Fibroblast of skin of left quadriceps (primary cell): ENCODE measurements at places on chromosomes 1 and 21.

GRCh38 chr1:167427848-167428247, 90.5 kb downstream of the CD247 start:
- no peak for DNase-seq

GRCh38 chr21:29360799-29361765, 62.4 kb downstream of the BACH1 start:
- no peak for DNase-seq

GRCh38 chr1:159934136-159935039, 9.1 kb upstream of the TAGLN2 start:
- DNase-seq, result no peak

DNA sequence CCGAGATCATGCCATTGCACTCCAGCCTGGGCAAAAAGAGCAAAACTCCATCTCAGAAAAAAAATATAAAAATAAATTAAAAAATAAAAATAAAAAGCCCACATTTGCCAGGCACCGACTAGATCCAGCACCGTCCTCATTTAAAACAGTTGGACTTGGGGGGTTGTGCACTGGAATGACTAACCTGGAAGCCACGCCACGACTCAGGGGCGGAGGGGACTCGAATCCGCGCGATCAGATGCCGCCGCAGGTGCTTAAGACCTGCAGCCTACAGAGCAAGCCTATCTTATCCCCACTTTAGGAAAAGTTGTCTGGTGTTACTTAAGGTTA, 38.5 kb downstream of the ZBTB8OS start:
- no peak for DNase-seq

- no peak for DNase-seq
These were observed 274.1 kb downstream of the FOXD2 start for GRCh38 chr1:47711848-47712492.

DNA sequence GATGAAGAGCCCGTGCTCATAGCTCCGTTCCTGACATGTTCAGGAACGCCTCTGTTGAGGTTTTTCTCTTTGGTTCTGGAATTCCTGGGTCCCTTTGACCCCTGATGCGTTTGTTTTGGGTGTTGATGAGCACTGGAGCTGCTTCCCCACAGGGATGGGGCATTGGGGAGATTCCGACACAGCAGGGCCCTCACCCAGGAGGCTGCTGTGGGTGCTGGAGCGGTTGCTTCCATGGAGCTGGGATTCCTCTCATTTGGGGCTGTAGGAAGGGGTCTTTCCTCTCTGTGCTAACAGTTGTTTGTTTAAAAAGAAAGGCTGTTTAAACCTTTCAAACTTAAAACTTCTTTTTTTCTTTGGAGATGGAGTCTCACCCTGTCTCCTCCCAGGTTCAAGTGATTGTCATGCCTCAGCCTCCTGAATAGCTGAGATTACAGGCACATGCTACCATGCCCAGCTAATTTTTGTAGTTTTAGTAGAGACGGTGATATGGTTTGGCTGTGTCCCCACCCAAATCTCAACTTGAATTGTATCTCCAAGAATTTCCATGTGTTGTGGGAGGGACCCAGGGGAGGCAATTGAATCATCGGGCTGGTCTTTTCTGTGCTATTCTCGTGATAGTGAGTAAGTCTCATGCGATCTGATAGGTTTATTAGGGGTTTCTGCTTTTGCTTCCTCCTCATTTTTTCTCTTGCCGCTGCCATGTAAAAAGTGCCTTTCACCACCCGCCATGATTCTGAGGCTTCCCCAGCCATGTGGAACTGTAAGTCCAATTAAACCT, 48.9 kb downstream of the SKI start:
- DNase-seq, result no peak

GRCh38 chr1:181548497-181548896, 65.2 kb downstream of the CACNA1E start:
- DNase-seq, result no peak

GRCh38 chr1:173863224-173864161, 4.3 kb downstream of the GAS5 start:
- DNase-seq, result no peak

DNA sequence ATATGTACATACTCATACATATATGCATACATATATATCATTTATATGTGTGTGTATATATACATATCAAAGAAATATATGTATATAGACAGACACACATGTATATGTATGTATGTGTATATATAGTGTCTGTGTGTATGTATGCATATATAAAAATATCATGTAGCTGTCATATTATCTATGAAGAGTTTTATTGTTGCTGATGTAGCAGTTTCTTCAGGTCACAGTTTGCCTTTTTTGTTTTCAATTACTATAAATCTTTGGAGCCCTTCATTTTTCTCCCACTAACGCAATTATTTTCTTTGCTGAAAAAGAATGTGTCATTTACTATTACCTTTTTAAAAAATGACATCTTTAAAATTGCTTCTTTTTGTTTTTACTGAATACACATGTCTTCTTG, 904.5 kb downstream of the PLA2G4A start:
- DNase-seq, result no peak

DNA sequence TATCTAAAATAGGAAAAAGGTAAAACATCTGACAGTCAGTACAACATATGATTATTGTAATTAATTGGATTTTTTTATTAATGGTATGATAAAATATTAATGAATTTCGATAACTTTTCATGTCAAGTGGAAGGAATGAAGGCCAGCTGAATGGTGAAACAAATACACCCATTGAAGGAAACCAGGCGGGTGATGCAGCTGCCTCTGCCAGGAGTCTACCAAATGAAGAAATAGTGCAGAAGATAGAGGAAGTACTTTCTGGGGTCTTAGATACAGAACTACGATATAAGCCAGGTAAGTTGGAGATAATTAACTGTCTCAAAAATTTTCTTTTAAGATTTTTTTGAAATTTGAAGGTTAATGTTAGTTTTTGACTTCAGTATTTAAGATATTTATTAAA, 3.2 kb downstream of the SON start:
- DNase-seq, result no peak

- no peak for DNase-seq
These were observed 9.0 kb downstream of the CLDN19 start for GRCh38 chr1:42730988-42731387.

DNA sequence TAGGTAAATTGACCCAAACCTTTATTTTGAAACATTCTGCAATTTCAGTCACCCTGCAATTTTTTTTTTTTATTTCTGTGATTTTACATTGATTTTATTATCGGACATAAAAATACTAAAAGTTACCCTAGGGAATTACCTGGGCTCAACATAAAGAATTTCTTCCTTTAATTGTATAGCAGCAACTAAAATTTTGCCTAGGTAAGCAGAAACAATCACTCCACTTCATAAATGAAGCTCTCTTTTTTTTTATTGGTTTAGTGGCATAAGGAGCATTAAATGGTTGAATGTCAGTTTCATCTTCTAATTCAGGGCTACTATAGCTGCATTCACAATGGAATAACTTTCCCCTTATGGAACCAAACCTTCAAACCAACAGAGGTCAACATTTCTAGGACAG, 15.3 kb upstream of the OR2M4 start:
- no peak for DNase-seq

DNA sequence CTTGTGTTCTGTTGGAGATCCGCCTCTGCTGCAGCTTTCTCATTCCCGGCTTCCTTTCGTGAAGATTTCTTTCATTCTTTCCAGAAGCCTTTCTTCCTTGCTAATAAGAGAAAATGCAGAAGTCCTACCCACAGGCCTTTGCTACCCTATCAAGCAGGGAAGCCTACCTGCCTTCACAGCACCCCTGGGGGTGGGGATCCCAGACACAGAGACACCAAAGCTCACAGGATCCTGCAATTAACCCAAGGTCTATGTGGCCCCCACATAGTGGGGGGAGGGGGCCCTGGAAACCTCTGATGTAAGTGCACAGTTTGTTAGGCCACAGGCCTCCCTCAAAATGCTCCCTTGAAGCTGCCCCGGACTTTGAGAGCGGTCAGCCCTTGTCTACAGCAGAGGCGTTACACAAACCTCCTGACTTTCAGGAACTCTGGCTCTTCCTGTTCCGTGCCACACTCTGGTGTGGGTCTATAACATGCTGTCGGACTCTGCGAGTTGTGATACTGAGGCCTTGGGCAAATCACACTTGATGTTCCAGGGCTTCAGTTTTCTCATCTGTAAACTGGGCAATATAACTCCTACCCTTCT, 31.2 kb downstream of the NKAIN1 start:
- DNase-seq, result no peak

DNA sequence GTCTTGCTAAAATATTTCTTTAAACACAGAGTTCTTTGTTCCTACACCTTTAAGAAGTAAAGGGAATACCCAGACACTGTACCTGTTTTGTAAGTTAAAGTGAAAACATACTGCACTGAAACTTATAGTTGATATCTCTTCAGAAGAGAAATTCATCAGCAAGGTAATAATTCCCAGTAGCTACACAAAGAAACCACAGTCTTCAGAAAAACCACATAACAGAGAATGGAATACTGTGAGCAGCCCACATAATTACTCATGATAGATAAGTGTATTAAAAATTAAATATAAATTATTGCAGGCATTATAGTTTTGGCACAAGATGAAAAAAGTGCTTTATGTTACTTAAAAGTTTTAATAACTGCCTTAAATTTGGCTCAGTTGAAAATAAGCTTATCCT, 276.6 kb downstream of the SETD4 start:
- DNase-seq, result peak; percentile 4

DNA sequence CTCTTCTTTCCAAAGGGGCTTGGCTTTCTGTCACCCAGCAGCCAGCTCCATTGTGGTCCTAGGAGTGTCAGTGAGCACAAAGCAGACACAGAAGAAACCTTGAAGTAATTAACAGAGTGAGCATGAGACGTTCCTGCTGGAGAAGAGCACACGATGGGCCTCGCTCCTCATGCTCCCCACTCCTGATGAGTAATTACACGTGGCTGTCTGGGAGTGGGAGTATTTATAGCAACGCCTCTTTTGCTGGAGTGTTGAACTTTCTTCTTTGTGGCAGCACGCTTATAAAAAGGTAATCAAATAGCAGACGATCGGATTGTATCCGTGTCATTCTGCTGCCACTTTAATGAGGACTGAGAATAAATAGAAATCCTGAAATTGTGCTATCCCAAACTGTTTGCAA, 185.8 kb downstream of the CAMTA1 start:
- no peak for DNase-seq

DNA sequence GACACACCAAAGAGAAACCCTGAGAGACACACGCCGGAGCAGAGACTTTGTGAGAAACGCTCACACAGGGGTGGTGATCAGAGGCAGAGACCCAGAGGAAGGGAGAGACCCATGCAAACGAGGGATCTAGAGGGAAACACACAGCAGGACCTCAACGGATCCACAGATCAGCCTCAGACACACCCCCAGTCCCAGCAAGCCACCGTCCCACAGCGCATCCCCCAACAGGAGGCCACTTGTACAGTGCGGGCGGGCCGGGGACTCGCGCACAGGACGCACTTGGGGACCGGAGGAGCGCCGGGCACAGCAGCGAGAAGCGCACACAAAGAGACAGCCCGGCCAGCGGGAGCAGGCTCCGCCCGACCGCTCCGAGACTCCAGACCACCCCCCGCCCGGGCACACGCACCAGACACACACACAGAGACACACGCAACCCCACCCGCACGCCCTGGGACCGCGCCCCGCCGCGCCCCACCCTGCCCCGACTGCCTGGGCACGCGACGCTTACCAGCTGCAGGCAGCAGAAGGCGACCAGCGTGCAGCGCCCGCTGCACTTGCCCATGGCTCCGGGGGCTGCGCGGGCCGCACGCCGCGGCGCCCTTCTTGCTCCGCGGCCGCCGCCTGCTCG, 587 bp downstream of the NKAIN1 start:
- no peak for DNase-seq

DNA sequence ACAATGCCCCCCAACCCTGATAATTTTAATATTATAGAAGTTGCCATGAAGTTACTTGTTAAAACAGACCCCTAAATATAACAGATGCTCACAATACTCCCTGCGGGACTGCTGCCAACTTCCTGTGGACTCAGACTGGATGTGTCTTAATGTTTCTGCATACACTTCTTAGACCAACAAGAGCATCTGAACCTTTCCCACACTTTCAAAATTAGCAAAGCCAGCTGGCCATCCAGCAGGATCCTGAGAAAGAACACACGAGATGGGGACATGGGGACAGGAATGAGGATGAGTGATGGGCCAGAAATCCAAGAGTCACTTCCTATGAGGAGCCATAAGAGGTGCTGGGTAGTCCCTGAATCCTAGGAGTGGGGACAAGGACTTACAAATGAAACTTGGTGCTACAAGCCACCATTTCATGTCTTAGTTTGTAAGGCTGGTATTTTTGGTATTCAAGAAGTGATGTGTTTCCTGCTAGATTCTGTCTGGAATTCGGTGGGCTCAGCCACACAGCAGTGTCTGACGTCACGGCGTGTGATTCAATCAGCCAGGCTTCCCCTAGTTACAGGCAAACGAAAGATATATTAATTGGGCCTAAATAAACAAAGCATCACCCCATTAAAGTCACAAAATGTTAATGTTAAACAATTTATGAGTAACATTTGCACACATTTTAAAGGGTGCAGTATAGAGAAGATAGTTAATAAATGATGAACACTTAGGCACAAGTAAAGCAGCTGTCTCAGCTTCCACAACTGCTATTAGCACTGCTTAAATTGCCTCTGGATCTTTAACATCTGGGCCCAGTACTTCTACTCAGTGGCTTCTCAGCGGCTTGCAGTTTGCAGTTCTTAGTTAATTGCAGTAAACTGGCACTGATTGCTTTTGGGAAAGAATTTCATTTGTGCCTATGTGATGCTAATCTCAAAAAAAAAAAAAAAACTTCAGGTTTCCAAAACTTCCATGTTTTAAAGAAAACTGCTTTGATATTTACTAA, 41.2 kb upstream of the RGS8 start:
- DNase-seq, result peak; percentile 28
